Fibroblast of skin of right biceps (primary cell): ENCODE measurements at places on chromosomes 6 and 20.

GRCh38 chr20:63215101-63216040 lies 560 bp downstream of the YTHDF1 start:
- DNase-seq, result peak; percentile 38

DNA sequence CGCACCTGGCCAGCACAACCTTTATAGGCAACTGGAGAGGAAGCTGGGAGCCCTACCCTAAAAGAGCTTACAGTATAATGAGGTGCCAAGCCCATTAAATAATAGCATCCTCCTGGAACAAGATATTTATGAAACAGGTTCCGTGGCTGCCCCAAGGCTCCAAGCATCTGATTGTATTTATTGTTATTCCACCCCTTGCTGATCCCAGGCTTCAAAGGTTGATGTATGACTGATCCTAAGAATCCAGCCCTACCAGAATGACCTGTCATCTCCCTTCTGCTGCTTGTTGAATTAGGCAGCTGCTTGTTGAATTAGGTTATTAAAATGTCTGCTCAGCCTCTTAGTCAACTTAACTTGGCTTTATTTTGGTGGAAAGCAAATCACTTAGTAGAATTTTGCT lies 35.2 kb upstream of the SASH1 start:
- DNase-seq, result peak; percentile 56

DNA sequence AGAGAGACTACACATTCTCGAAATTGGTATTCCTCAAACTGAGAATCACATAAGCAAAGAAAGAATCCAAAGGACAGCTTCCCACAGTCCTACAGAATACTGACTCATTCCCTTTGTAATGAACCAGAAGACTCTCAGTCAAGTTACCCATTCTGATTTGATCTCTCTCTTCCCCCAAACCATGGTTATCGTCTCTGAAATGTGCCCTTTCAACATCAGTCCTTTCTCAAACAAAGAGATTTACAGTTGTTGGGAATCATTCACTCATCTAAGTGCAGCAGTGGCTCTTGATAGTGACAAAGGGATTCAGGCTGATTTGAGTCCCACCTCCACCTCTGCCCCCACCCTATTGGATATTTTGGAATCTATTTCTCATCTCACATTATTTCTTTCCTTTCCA lies 15.0 kb upstream of the RSPO3 start:
- peak; percentile 48 for DNase-seq

- no peak for DNase-seq
Observed at GRCh38 chr20:57499676-57500075, 25.3 kb downstream of the CTCFL start.
